ENCODE measurements at places on chromosomes 12 and 14.

DNA sequence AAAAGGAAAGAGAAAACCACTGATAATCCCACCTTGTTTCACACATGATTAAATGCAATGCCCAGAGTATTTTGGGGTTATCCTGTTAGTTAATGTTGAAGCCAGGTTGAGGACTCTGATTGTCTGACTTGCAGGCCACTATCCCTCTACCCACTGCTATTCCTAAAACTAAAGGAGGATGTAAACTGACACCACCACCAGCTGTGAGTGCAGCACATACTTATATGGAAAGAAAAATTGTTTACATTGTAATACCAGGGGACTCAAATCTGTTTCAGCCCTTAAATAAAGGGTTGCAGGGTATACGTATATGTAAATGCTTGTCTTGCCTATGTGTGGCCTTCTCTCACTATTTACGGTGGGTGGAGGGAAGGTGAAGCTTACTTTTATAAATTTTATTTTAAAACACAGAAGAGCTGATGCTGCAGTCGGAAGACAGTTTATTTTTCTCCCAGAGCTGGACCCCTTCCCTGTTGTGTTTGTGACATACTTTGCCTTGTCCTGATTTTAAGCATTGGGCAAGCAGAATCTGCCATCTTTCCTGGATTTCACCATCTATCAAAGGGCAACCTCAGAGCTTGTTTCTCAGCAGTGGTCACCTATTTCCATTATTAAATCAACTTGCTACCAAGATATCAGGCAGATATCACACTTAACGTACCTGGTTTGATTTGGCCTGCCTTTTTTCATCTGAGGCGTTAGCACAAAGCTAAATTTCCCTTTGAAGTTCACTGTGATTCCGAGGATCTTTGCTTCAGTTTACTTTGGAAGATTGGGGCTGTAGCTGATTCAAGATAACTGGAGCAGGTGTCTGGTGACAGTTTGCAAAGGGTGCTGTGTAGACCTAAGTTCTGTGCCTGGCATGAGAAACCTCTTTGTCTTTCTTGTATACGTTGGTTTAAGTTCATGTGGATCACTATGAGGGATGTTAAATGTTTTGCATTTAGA lies 25.2 kb downstream of the DAAM1 start:
- DNase-seq: no peak

- DNase-seq: no peak
These were observed 72.8 kb upstream of the IFNG-AS1 start for GRCh38 chr12:67916266-67916970.

- no peak for DNase-seq
These were observed 64.0 kb downstream of the BCAT1 start for GRCh38 chr12:24884911-24885310.

DNA sequence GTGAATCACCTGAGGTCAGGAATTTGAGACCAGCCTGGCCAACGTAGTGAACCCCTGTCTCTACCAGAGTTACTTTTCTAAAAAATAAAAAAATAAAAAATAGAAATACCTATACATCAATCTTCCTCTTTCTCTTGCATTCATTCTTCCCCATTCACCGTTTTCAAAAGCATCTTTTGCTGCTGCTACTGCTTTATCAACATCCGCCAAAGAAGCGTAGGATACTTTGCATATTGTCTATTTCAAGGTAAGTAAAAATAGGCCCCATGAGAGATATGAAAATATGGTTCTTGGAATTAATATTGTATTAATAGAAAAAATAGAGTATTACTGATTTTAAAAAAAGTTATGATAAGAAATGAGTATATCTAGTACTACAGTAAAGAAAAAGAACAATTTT lies 32.3 kb downstream of the ALDH1L2 start:
- no peak for DNase-seq

- no peak for DNase-seq
These were observed 4.5 kb upstream of the NYNRIN start for GRCh38 chr14:24394275-24394674.
